Activated naive CD4-positive, alpha-beta T cell (primary cell): ENCODE measurements at places on chromosomes 7 and 10.

DNA sequence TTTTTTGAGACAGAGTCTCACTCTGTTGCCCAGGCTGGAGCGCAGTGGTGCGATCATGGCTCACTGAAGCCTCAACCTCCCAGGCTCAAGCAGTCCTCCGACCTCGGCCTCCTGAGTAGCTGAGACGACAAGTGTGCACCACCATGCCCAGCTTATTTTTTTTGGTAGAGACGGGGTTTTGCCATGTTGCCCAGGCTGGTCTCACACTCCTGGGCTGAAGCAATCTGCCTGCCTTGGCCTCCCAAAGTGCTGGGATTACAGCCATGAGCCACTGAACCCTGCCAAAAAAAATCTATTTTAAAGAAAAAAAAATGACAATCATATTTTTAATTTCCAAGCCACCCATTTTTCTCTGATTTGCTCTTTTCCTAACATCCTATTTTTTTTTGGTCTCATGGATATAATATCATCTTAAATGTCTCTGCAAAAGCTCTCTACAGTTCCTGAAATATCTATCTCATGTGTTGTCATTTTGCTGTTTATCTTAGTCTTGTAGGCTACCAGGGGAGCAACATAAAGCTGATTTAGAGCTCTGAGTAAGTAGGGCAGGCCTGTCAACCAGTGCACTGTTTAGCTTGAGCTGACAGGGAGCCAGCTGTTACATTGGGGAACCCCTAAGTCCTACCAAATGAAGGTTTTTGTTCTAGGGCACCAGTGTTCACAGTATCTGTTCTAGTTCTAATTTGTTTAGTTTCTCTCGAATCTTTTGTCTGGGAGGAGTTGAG, 29.9 kb upstream of the HBP1 start:
- no peak for DNase-seq

GRCh38 chr7:105448181-105448580, 59.5 kb upstream of the SRPK2 start:
- no peak for DNase-seq

GRCh38 chr10:91592266-91592975, 40.5 kb downstream of the PPP1R3C start:
- no peak for DNase-seq

GRCh38 chr7:28479507-28479947, 67.2 kb downstream of the CREB5 start:
- no peak for DNase-seq

DNA sequence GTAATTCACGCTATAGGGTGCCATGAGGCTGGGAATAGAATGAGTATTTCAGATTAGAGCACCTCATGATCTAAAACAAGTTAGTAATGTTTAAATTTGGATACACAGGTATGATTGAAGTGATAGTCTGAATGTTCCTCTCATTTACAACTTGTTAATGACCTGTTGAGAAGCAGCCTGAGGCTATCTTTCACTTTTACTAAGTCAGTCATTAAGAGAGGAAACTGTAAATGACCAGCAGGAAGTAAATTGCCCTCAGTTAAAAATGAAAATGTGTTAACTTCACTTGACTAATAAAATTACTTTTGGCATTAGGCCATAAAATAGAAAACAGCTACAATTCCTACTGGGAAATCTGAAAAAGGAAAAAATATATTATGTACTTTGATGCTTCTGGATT, 1042.0 kb downstream of the DNAJB9 start:
- DNase-seq: no peak

DNA sequence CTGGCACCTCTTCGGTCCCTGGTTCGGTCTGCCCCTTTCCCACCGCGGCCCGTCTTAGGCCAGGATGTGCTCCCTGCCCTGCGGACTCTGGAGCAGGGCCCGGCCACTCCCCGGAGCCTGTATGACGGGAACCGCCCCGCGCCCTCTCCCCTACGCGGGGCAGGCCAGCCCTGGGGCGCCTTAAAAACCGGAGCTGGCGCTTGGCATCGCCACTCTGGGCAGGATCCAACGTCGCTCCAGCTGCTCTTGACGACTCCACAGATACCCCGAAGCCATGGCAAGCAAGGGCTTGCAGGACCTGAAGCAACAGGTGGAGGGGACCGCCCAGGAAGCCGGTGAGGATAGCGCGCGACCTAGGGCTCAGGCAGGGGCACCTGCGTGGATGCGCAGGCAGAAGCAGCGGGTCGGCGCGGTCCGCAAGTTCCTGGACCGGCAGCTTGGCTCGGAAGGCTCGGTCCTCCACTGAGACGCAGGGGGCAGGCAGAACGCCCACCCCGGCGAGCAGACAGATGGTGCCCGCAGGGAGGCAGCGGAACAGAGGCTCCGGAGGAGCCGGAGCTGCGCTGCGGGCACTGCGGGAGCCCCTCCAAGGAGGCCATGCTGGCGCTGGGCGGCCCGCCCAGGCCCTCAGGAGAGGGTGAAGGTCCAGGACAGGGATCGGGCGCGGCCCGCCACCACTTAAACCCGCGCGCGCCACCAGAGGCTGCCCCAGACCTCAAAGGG, at the start of gene ADIRF:
ADIRF (plus strand) TSS at position 212 of the 723 bp plus-strand sequence; CDS start at position 275, 63 bp downstream.
- peak; percentile 17 for DNase-seq

GRCh38 chr10:6009150-6009549, 31.8 kb upstream of the IL15RA start:
- DNase-seq: no peak

DNA sequence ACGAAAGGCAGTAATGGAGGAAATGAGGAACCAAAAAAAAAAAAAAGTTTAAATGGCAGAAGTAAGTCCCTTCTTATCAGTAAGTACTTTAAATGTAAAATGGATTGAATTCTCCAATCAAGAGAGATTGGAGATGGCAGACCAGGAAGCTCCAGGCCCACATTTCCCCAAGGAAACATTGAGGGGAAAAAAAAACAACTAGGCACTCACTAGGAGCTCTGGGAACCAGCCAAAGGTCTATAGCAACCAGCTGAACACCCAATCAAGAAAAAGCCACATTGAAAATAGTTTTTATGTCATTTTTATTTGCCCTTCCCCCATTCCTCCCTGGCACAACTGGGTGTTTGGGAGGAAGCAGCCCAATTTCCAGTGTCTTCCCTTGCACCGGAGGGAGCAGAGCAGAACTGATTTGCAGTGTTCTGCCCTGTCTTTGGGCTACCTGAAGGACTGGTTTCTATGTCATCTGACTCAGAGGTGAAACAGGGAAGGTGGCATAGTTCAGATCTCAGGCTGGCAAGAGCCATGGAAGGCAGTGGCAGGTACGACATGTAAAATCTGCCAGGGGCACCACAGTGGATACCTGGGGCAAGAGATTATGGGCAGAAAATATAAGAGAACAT, 121.9 kb downstream of the SMURF1 start:
- no peak for DNase-seq

- DNase-seq: peak; percentile 14
Observed at GRCh38 chr7:116525298-116525912, 569 bp downstream of the CAV1 start.

- DNase-seq: no peak
Observed at GRCh38 chr7:36051501-36051900, 101.6 kb upstream of the EEPD1 start.

DNA sequence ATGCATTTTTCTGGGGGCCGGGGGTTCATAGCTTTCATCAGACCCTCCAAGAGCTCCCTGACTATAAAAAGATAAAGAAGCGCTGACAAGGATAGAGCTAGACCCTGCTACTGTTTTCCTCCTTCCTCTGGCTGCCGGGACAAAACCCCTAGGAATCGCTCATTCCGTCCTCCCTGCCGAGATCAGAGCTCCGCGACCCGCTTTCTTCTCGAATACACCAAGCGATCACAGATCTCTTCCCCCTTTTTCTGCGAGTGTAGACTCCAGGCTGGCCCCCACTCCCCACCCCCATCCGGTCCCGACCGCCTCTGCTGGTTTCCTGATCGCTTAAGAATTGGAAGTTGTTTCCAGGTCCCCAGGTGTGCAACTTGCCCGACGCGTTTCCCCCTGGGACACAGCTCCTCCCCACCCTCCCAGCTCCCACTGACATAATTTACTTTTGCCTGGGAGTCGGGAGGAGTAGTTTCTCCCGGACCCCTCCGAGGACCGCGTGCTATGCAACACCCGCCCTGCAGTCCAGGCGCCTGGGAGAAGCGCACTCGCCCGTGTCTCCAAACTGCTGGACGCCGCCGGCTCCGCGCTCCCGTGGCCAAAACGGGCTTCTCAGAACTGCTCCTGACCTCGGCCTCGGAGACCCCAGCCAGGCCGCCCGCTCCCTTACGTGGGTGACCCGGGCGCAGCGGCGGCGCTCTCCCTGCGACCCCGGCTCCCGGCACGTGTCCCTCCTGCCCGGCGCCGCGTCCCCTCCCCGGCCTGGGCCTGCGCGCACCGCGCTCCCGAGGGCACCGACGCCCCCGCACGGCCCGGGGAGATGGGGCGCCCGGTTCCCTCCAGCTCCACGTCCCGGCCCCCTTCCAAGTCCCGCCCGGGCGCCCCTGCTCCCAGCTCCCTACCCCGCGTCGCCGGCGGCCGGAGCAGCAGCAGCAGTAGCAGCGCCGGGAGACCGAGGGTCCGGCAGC, 552 bp downstream of the IL15RA start:
- DNase-seq: peak; percentile 8

DNA sequence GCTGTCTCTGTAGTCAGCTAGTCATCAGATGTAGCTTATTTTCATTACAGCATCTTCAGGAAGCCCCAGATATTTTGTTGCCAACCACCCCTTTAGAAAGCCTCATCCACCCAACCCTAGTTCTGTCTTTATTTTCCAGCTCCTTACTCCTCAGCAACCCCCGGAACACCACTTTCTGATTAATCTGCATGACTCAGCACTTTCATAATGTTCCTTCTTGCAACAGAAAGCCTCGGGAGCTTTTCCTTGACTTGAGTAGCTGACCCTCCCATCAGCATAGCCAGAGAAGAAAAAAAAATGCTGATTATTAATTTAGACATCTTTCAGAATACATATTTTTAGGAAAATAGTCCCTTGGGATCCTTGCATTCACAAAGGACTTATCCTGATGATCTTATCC, 244.0 kb upstream of the CXCL12 start:
- DNase-seq: no peak

GRCh38 chr10:132489704-132490534, 47.7 kb upstream of the INPP5A start:
- no peak for DNase-seq

GRCh38 chr10:26454891-26455290, 16.8 kb downstream of the APBB1IP start:
- DNase-seq: no peak

- DNase-seq: no peak
Observed at GRCh38 chr10:118101501-118101900, 54.8 kb upstream of the RAB11FIP2 start.

GRCh38 chr7:92988051-92988450, 129.7 kb downstream of the SAMD9 start:
- DNase-seq: no peak

DNA sequence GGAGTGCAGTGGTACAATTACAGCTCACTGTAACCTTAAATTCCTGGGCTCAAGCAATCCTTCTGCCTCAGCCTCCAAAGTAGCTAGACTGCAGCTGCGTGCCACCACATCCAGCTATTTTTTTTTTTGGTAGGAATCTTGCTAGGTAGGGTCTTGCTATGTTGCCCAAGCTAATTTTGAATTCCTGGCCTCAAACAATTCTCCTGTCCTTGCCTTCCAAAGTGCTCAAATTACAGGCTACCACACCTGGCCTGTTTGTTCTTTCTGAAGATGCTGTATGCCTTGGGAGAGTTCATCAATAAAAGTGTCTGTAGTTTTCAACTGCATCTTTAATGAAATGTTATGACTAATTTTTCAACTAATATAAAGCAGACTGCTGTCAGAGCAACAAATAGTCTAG, 452 bp downstream of the SAMD9 start:
- no peak for DNase-seq

GRCh38 chr7:150961510-150962289, 16.4 kb downstream of the KCNH2 start:
- no peak for DNase-seq

DNA sequence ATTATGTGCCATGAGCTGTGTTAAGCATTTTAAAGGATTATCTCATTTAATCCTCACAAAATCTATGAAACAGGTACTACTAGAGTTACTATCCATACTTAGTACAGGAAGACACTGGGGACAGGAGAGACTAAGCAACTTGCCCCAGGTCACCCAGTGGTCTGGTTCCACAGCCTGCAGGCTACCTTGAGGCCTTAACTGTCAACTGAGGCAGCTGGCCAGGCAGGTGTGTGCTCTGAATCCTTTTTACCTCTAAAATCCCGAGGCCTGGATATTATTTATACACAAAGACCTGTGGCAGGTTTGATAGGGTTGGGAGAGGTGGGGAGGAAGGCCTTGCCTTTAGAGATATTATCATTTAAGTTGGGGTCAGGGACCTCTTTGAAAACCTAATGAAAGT, 3.1 kb downstream of the ZNF777 start:
- DNase-seq: no peak

GRCh38 chr10:17708821-17709220, 43.2 kb upstream of the TMEM236 start:
- DNase-seq: no peak

- no peak for DNase-seq
Observed at GRCh38 chr10:81820418-81820817, 54.6 kb upstream of the NRG3 start.

DNA sequence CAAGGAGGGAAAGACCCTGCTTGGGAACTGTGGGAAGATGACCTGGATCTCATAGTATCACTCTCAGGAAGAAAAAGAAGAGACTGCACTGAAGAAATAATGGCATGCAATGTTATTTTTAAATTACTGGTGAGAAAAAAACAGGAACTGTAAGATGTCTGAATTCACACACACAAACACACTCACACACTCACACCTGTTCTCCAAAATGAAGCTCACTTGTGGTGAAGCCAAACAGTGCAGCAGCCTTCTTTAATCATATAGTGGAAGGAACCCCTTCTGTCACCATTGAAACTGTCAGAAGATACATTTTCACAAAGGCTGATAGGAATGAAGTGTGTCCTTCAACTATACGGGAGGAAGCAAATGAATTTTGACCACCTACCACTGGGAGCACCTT, 156.5 kb upstream of the GHITM start:
- no peak for DNase-seq

DNA sequence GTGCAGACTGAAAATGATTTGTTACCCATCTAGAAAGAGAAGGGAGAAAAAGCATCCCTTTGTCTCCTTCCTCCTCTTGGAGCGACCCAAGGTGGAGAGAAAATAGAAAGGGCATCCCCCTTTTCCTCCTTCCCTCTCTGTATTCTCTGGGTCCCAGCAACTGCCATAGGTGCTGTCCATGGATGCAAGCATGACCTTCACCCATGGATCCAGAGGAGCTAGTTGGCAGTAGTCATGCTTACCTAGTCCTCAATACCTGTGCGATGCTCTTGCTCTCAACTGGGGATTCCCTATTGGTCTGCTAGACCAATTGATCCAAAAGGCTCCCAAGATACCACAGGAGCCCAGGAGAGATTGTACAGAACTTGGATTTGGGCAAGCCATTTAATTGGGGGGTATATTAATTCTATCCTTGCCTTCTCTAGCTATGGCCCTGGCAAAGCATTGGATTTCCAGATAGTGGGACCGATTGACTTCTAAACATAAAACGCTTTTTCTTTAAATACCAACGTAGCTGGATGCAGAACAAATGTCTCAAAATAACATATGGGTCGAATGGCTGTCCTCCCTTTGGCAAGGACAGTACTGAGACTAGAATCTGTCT, 547.8 kb upstream of the IGFBP3 start:
- DNase-seq: no peak

GRCh38 chr10:104322416-104322782, 15.9 kb downstream of the ITPRIP start:
- DNase-seq: no peak
